Neural progenitor cell (in vitro differentiated cells): ENCODE measurements at places on chromosomes 4 and X. TPM values are rescaled to one million over a fixed set of nuclear protein-coding genes. Genes with fewer than 3 reads are reported as not detected.

DMD gene
- 27.1 and 30.6 TPM in 2 replicates for total RNA-seq

GRCh38 chr4:83282049-83282535 is 2.5 kb downstream of the COQ2 start:
- DNase-seq = peak; percentile 41

DNA sequence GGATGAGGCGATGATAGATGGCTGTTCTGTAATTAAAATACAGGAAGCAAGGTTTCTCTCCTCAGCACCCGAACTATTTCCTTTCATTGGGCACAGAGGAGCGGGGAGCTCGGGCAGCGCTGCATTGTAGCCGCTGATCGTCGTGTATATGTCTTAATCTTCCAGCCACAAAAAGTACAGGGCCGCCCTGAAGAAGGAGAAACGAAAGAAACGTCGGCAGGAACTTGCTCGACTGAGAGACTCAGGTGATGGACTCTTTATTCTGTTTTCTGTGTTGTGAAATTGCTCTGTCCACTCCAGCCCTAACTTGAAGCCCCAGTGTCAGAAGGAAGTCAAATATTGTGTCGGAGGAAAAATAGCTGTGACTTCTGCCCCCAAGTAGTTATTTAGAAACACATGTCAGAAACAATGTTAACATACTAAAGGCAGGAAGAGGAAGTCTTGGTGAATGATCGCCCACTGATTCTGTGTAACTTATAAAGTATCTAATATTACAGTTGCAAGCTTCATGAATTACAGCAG is 546 bp downstream of the ZRSR2 start:
- no peak for DNase-seq

DNA sequence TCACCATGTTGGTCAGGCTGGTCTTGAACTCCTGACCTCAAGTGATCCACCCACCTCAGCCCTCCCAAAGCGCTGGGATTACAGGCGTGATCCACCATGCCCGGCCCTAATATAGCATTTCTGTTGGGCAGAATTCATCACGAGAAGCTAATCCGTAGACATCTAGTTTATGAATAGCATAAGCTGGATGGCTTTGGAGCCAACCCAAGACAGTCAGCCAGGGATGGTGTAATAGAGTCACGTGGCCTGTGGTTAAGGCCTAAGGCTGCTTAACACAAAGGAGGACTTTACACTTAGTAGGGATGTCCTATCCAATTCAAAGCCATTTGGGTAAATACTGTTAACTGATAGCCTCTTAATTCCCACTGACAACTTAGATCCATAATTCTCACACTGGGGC is 173.6 kb downstream of the RAP1GDS1 start:
- no peak for DNase-seq

DNA sequence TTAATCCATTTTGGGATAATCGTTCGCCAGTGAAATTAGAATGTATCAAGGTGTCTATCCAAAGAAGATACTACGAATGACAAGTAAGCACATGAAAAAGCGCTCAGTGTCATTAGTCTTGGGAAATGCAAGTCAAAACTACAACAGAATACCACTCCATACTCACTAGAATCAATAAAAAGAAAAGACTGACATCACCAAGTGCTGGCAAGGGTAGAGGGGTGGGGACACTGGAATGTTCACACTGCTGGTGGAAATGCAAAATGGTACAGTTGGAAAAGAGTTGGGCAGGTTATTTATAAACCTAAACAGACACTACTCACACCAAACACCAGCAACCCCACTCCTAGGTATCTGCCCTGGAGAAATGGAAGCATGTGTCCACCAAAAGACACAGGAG is 11.2 kb downstream of the WDR1 start:
- DNase-seq = no peak

DNA sequence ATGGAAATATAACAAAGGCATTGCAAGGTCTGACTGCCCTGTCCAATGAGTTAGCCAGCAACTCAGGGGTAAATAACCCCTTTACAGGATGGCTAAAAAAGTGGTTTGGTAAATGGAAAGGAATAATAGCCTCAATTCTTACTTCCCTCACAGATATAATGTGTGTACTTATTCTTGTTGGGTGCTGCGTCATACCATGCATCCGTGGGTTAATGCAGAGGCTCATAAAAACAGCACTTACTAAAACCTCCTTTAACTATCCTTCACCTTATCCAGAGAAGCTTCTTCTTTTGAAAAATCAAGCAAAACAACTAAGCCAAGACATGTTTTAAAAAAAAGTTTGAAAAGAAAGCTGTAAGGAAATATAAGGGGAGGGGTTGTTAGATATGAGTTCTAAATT is 301.0 kb downstream of the PAPSS1 start:
- no peak for DNase-seq

DNA sequence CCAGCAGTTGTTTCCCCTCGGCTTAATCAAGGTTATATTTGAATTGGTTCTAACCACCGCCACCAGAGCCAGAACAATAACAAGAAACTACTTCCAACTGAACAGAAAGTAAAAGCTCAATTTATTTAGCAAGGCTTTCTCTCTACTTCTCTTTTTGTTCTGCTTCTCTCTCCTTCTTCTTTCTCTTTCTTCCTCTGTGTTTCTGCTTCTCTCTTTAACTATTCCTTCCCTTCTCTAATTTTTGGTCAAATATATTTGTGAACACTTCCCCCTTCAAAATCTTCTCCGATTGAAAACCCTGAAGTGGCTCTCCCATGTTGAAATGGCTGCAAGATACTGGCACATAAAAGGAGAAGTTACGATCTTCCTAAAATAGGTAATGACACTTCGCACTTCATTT is 1195.9 kb upstream of the PRKX start:
- no peak for DNase-seq

POU3F4 gene
- not detected in 2 replicates for total RNA-seq

- no peak for DNase-seq
Observed at GRCh38 chrX:137151403-137151802, 117.6 kb upstream of the GPR101 start.

DNA sequence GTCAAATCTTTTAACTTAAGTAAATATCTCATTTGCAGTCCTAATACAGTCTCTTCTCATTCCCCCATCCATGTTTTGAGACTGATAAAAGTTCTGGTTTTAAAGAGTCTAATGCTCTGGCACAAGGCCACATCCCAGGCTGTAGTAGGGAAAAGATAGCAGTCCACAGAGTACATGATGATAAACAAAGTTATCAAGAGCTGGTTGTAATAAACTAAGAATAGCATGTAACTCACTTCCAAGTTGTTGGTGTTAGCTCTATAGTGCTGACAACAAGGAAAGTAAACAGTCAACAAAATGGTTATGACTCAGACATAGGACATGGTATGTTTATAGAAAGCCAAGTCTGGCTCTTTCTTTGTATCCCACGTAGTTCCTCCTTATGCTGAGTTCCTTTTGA is 21.8 kb upstream of the AREG start:
- no peak for DNase-seq

NXF2B gene
- total RNA-seq = 0.96 and 2.2 TPM in 2 replicates

ARMCX1 gene
- total RNA-seq = 30.8 and 41.9 TPM in 2 replicates

KLKB1 gene
- 0.39 TPM in 1 of 2 replicates, not detected in the other for total RNA-seq

DNA sequence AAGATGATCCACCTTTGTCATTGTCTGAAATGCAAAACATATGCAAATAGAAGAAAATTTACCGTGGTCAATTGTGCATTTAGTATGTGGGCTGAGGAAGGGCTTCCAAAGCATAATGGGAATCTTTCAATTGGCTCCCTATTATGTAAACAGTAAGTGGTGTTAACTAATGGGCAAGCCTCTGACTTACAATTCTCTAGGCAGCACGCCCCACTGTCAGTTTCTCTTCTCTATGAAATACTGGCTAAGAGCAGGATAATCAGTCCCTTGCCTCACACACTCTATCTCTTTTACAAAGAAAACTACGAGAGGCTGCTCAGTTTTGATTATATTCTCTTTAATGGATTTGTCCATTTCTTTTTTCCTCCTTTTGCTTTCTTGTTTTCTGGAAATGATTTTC is 1272.6 kb downstream of the PCDH19 start:
- peak; percentile 15 for DNase-seq

DNA sequence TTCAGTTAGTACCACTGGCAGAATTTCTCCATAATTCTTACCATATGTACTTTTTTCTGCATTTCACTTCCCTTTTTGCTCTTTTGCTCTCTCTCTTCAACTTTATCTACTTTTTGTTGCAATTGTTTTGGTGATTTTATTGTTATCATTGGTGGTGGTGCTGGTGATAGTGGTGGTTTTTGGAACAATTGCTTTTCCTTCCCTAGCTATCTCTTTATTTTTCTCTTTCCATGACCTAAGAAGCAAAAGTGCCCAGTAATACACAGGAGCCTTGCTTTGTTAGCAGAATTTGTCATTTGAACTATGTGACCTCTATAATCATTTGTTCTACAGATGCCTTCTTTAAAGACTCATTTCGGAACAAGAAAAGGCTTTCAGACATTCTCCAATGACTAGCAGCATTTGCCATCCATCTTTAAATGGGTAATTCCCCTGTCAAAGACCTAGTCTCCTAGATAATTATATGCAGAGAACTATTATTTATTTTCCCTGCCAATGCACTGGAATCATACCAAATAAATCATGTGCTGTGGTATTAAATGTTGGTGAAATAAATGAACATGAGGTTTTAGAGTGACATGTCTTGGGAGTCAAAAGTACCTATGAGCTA is 154.5 kb downstream of the GASK1B start:
- no peak for DNase-seq

- DNase-seq = peak; percentile 21
Observed at GRCh38 chr4:158934996-158935669, 166.3 kb downstream of the FNIP2 start.

- no peak for DNase-seq
Observed at GRCh38 chr4:3416821-3417221, 24.9 kb upstream of the HGFAC start.

DNA sequence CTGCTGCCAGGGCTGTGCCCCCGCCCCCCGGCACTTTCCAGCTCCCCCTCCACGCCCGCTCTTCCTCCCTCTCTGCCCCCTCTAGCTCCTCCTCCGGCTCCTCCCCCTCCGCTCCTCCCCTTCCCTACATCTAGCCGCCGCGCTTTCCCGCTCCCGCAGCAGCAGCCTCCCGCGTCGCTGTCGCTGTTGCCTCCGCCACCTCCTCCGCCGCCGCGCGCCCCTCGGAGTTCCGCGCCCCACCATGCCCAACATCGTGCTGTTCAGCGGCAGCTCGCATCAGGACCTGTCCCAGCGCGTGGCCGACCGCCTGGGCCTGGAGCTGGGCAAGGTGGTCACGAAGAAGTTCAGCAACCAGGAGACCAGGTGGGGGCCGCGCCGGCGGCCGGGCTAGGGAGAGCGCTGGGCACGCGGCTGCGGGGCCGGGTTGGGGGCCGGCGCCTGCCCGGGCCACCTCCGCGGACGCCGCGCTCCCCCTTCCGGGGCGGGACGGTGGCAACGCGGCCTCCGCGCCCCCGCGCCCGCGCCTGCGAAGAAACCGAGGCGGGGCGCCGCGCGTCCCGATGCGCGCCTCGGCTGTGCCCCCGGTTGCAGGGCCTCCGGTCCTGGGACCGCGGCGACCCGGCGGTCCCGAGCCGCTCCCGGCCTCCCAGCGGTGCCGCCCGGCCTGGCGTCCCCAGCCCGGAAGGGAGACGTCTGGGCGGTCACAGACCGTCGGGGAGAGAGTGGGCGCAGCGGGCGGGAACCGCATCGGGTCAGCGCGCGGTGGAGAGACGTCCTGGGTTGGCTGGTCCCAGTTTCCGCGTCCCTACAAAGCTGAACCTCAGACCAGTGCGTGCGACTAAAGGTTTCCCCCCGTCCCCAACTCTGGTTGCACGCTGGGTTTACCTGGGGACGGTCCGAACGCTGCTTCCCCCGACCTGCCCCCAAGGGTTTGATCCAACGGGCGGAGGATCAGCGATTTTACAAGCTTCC is at the start of gene PRPS2:
PRPS2 (plus strand) TSS at position 156 of the 972 bp plus-strand sequence; CDS start at position 242, 86 bp downstream.
- peak; percentile 80 for DNase-seq

DNA sequence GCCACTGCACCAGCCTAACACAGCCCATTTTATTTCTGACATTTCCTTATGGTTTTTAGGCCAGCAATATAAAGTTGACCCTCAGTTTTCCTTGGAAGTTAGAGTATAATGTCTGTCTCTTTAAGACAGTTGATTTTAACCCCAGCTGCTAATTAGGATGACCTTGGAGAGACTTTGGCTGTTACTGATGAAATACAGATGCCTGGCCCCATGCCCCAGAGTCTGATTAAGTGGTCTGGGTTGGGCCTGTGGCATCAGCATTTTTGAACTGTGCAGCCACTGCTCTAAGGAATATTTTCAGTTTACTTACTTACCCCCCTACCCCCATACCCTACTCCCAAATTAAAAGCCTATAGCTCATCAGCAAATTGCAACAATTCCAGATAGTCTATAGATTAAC is 85.8 kb downstream of the DCLK2 start:
- no peak for DNase-seq

- DNase-seq = no peak
Observed at GRCh38 chr4:118867311-118868067, 21.2 kb upstream of the SYNPO2 start.

GRCh38 chrX:134622056-134622812 is 36.0 kb downstream of the PLAC1 start:
- DNase-seq = no peak

DNA sequence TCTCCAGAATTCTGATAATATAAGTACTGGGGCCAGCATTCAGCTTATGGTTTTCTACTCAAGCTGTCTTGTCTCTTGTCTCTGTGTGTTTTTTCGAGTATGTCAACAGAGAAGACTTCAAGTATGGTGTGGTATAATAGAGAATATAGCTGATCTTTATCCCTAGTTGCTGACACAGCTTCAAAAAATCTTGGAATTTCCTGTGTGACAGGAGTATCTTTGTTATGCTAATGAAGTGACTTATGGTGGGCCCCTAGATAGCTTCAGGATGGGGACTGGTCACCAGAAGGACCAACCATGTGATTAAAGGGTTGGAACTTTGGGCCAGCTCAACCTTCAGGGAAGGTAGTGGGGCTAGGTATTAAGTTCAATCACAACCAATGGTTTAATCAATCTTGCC is 2.9 kb downstream of the GPRASP3 start:
- DNase-seq = no peak

SLC16A2 gene
- 12.6 and 20.6 TPM in 2 replicates for total RNA-seq

- no peak for DNase-seq
Observed at GRCh38 chr4:48228949-48229348, 40.7 kb downstream of the TEC start.

- no peak for DNase-seq
Observed at GRCh38 chr4:163587867-163588266, 93.4 kb downstream of the TMA16 start.

ARMCX5 gene
- 26.8 and 33.8 TPM in 2 replicates for total RNA-seq

DNA sequence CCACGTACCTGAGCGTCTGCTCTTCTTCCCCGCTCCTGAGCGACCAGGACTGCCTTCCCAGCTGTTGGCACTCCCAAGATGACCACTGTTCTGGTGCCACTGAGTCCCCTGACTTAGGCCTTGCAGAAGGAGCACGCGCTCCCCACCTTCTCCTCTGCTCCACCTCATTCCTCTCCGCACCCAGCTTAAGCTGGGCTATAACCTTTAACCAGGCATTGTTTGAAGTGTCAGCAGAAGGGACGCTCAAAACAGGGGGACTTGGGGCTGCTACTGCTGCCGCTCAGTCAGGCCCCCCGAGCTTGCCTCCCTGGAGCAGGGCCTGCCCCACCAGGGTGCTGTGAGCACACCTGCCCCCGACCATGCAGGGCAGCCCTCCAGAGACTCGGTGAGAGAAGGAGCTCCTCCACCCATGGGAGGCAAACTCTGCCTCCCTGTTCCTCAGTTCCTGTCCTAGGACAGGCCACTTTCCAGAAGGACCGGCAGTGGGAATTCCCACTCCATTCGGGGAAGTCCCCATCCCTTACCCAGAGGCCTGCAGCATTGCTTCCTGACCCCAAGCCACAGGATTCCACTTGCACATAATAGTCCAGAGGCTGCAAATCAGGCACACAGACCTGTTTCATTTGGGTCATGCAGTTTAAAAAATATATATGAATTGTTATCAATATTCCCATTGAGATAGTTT is 99.7 kb upstream of the ENPP6 start:
- no peak for DNase-seq
